ENCODE measurements at places on chromosomes 1 and 21.

- DNase-seq: no peak
Measured at GRCh38 chr1:59516881-59517280, 220.0 kb downstream of the FGGY start.

- DNase-seq: no peak
Measured at GRCh38 chr1:230170622-230171021, 103.6 kb downstream of the GALNT2 start.

- no peak for DNase-seq
Measured at GRCh38 chr21:15009837-15010363, 54.9 kb downstream of the NRIP1 start.

DNA sequence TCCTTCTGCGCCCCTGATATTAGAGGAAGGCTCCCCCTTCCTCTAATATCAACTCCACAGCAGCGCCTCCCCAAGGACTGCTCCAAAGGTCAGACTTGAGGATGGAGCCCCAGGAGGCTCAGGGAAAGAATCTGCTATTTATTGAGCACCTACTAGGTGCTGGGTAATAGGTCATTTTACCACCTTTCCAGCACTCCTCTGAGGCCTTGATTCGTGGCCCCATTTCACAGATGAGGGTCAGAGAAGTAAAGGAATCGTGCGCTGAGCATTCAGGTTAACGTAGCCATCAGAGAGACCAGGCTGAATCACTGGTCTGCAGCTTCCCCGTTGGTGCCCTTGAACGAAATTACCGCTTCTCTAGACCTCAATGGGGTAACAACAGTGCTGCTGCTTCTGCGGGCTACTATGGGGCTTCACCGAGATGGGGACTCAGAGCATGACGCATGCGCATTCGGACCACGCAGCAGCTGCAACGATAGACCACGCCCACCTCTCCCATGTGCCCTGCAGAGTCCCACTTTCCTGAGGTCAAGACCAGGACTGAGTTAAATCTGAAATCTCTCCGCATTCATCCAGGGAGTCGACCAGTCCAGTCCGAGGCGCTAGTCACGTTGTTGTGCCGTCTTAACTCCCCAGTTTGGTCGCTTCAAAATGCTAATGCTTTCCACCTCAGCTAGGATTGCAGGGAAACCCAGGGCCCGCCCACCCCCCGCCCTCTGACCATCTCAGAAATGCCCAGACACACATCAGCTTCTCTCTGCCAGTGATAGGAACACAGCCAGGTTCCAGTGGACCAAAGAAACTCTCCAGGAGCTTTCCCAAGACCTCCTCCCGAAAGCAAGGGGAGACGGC is 12.9 kb downstream of the CAMK2N1 start:
- DNase-seq: no peak

- DNase-seq: no peak
Measured at GRCh38 chr1:62386351-62387121, 50.3 kb upstream of the USP1 start.

GRCh38 chr21:40636026-40636425 is 210.9 kb downstream of the DSCAM start:
- DNase-seq: no peak

- no peak for DNase-seq
Measured at GRCh38 chr21:41668051-41668541, 98.8 kb downstream of the RIPK4 start.

DNA sequence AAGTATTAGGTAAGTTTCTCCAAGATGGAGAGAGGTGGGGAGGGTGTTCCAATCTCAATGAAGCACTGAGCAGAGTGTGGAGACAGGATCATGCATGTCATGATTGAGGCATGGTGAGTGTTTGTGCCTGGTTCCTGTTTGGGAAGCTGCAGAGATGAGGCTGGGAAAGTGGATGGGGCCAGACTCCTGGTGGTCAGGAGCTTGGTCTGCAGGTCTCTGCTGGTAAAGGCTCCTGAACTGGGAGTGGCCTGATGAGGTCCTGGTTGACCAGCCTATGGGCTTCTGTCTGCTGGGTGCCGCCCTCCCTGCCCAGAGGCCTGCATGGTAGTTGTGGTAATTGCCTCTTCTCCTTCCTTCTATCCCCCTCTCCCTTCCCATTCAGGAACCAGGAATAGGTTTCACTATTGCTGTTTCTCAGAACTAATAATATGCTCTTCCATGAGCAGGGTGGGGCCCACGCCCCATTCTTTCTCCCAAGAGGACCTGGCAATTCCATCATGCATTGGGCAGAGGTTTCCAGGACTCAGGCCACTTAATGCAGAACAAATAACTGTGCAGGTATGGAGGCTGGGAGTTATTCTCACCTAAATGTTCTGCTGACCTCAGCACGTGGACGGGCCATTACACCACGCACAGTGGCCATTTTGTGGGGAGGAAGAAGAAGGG is 24.5 kb downstream of the PROK1 start:
- no peak for DNase-seq

GRCh38 chr1:246434335-246434734 is 72.7 kb downstream of the SMYD3 start:
- DNase-seq: no peak

DNA sequence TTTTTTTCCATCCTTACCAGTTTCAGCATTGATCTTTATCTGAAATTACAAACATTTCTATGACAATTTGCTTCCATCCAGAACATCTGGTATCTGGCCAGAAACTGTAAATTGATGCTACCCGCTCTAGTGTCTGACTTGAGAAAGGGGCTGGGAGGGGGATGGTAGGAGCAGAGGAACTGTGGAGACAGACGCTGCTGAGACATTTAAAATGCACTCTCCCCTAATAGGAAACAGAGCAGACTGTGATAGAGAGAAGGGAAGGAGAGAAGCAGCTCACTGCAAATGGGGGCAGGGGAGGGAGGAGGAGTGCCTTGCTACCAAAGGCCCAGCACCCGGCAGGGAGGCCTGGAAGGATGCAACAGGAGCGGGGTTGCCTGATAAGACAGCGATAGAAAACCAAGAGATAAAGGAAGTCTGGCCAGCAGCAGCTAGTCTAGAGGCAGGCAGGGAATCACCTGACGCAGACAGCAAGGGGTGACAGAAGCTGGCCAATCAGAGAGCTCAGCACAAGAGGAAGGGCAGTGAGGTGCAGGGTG is 195.5 kb upstream of the NFIA start:
- no peak for DNase-seq

- DNase-seq: no peak
Measured at GRCh38 chr1:1080122-1080757, 6.1 kb upstream of the RNF223 start.

DNA sequence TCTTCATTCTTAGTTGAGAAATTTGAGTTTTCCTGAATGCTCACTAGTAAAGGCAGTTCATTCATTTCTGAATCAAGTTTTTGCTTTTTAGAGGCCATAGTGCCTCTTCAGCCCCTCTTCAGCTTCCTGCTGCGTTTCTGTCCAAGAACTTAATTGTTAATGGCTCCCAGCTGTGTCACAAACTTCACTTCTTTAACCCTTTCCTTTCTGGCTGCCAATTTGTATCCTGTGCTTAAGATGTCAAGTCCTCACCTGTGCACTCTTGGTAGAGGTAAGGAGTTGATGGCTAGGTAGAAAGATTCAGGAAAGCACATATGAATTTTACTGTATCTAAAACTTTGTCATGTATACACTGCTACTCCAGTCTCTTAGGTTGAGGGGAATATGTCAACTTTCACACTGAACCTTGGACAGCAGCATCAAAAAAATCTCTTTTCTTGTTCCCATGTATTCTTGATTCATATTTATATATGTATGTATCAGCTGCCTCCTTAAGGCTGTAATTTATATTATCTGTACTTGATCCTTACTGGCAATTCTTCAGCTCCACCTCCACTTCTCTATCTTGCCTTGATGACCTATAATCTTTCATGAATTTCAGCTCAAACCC is 612.8 kb downstream of the LMO4 start:
- no peak for DNase-seq

DNA sequence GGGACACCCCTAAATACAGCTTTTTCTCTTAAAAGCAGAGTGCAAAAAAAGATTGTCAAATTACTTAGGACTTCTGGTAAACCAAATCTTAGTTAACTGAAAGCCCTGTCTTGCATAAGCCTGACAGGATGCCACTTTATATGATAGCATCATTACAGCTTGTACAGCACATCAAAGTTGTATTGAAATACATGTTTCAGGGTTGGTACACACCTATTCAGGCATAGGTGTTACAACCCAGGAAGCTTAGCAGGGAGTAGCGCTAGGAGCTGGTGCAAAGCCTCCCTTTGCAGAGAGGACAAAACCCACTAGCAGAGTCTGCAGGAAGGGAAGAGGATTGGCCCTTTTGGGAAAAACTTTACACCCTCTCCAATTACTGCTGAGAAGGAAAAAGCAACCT is 258.9 kb upstream of the SGIP1 start:
- DNase-seq: no peak

DNA sequence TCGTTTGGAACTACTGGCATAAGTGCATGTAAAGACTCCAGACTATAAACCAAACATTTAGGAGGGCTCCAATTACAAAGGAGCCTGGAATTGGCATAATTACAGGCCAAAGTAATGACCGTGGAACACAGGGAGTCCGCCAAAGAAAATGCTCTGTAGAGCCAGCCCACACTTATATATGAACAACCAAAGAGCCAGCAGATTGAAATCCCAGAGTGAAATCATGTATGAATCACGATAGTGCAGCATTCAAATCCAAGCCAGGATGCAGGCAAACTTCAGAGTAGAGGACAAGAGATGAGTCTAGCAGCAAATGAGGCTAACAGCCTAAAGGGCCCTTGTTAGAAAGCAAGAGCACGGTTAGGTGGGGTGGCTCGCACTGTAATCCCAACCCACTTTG is 13.1 kb downstream of the VPS26C start:
- DNase-seq: no peak

- no peak for DNase-seq
Measured at GRCh38 chr1:245361065-245361464, 206.3 kb downstream of the KIF26B start.

- DNase-seq: no peak
Measured at GRCh38 chr1:209461168-209461567, 122.3 kb upstream of the CAMK1G start.

- DNase-seq: no peak
Measured at GRCh38 chr21:46500224-46500861, 41.7 kb downstream of the DIP2A start.

DNA sequence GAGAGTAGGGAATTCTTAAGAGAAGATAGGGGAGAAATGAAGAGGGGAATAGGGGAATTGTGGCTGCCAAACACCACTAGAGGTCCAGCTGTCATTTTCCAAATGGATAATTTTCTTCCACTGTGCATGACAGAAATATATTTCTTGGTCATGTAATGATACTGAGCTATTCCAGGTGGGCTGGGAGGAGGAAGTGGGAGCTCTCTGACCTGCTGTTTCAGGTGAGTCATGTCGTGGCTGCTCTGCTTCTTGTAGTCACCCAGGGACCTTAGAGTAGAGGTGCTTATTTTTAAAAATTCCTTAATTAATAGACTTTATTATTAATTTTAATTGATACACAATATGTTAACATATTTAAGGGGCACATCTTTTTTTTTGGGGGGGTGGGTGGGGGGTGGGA is 11.9 kb downstream of the PDE4B start:
- DNase-seq: no peak

- no peak for DNase-seq
Measured at GRCh38 chr1:29177022-29177705, 4.5 kb downstream of the SRSF4 start.

DNA sequence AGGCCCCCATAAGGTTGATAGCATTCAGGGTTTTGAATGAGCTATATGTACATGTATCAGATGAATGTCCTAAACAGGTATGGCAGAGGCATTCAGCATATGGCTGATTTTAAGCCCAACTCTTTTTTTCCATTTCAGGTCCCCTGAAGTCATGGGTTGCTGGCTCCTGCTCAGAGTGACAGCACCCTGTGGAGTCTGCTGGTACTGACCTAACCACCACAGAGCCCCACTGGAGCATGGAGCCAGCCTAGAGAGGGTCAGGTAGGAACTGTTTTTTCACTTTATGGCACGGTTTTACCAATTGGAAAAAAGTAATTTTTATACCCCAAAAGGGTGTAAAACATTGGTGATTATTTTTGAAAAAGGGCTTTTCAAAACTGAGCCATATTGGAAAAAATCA is 82.5 kb upstream of the MPC2 start:
- no peak for DNase-seq
